ENCODE measurements at places on chromosomes 3 and 15. TPM values are rescaled to one million over a fixed set of nuclear protein-coding genes. Genes with fewer than 3 reads are reported as not detected.
A peak's percentile ranks its signal among the peaks of the same experiment; 100 is the strongest.

GRCh38 chr3:183697610-183698317 lies at the start of gene YEATS2:
Gene YEATS2 (plus strand): TSS chr3:183697797. CDS start chr3:183715163, 17,366 bp downstream.
- H3K36me3 ChIP-seq: peaks cover 5% of the 10 kb centered on the region
- peak; percentile 91 for DNase-seq
- H3K4me1 ChIP-seq: no peaks in the 10 kb centered on the region
- peak within 1 kb of the TSS; percentile 92 for H3K4me3 ChIP-seq
- peak within 1 kb of the TSS; percentile 93 for H3K27ac ChIP-seq
- H3K27me3 ChIP-seq: no peaks in the 10 kb centered on the region

GRCh38 chr15:43046484-43046883 lies 59.4 kb downstream of the UBR1 start:
- peaks cover 85% of the 10 kb centered on the region for H3K36me3 ChIP-seq
- no peaks in the 10 kb centered on the region for H3K27me3 ChIP-seq
- no peak overlapping the region for H3K4me3 ChIP-seq
- H3K4me1 ChIP-seq: no peaks in the 10 kb centered on the region

DNA sequence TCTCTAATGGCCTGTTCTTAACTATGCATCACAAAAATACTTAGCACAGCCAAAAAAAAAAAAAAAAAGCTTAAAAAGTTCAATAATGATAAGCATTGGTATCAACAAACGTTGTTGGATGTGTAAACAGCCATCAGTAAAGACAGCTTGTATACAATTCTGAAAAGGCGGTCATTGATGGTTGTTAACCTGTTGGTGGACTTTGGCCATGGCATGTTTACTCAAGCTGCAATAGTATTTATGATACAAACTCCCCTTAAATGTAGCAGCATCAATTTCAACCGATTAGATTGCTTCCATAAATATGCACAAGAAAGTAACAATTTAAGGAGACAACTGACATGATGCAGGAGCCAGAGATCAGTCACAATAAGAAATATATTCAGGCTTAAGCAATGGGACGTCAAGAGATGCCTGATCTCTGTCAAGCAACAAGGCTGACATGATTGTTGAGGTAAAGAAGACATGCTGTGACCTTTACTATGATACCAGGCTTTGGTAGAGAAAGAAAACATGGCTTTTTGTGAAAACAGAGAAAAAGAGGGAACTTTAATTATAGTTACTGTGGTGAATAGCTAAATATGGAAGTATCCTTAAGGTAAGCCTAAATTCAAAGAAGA lies 14.2 kb upstream of the SLC7A14 start:
- no peak for DNase-seq
- H3K27ac ChIP-seq: no peak overlapping the region
- no peaks in the 10 kb centered on the region for H3K27me3 ChIP-seq

GRCh38 chr15:68210821-68211655 lies 5.9 kb upstream of the CALML4 start:
- no peak overlapping the region for H3K27ac ChIP-seq
- peaks cover 3% of the 10 kb centered on the region for H3K4me1 ChIP-seq
- H3K27me3 ChIP-seq: no peaks in the 10 kb centered on the region
- DNase-seq: peak; percentile 94
- peaks cover 8% of the 10 kb centered on the region for H3K36me3 ChIP-seq
- H3K4me3 ChIP-seq: no peak overlapping the region

- H3K4me1 ChIP-seq: peaks cover 10% of the 10 kb centered on the region
- H3K27ac ChIP-seq: no peak overlapping the region
- no peaks in the 10 kb centered on the region for H3K27me3 ChIP-seq
Observed at GRCh38 chr3:193348686-193349085, 29.9 kb downstream of the ATP13A5 start.

- H3K36me3 ChIP-seq: no peaks in the 10 kb centered on the region
- no peak overlapping the region for H3K27ac ChIP-seq
- no peaks in the 10 kb centered on the region for H3K27me3 ChIP-seq
- H3K4me1 ChIP-seq: no peaks in the 10 kb centered on the region
- DNase-seq: no peak
- H3K4me3 ChIP-seq: no peak overlapping the region
Observed at GRCh38 chr3:117105686-117106085, 396.1 kb downstream of the TUSC7 start.

- H3K36me3 ChIP-seq: no peaks in the 10 kb centered on the region
- no peak overlapping the region for H3K27ac ChIP-seq
- H3K27me3 ChIP-seq: no peaks in the 10 kb centered on the region
Observed at GRCh38 chr15:29935296-29936004, 113.2 kb upstream of the TJP1 start.

- no peak overlapping the region for H3K27ac ChIP-seq
- H3K36me3 ChIP-seq: no peaks in the 10 kb centered on the region
- peaks cover 19% of the 10 kb centered on the region for H3K27me3 ChIP-seq
- H3K4me1 ChIP-seq: no peaks in the 10 kb centered on the region
- H3K4me3 ChIP-seq: no peak overlapping the region
Observed at GRCh38 chr3:156230278-156230900, 110.0 kb downstream of the KCNAB1 start.

DNA sequence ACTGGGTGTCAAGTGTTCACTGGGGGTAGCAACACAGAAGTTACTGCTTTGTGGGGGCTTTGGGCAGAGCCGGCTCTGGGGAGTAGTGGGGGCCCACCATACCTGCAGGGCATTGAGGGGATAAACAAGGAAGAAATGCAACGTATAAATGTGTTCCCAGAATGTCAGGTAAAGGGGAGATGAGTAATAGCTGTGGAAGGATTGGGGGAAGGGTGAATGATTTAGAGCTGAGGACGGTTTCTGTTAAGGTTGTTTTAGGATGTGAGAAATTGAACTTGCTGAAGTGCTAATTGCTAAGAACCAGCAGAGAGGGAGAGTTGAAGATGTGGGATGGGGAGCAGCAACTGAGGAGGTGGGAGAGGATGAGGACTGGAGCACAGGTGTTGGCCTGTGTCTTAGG lies 10.7 kb downstream of the SCG5 start:
- H3K4me1 ChIP-seq: no peaks in the 10 kb centered on the region
- no peaks in the 10 kb centered on the region for H3K36me3 ChIP-seq
- H3K27me3 ChIP-seq: no peaks in the 10 kb centered on the region

GRCh38 chr15:74571191-74571590 lies 30.2 kb downstream of the ARID3B start:
- H3K4me3 ChIP-seq: no peak overlapping the region
- H3K27ac ChIP-seq: no peak overlapping the region
- H3K4me1 ChIP-seq: peaks cover 17% of the 10 kb centered on the region
- no peaks in the 10 kb centered on the region for H3K27me3 ChIP-seq
- DNase-seq: peak; percentile 12
- peaks cover 87% of the 10 kb centered on the region for H3K36me3 ChIP-seq

- peaks cover 34% of the 10 kb centered on the region for H3K27me3 ChIP-seq
- no peak for DNase-seq
- no peak overlapping the region for H3K27ac ChIP-seq
- H3K36me3 ChIP-seq: no peaks in the 10 kb centered on the region
- no peaks in the 10 kb centered on the region for H3K4me1 ChIP-seq
Observed at GRCh38 chr3:51949121-51949520, 6.1 kb upstream of the GPR62 start.

- H3K27me3 ChIP-seq: no peaks in the 10 kb centered on the region
- no peak overlapping the region for H3K4me3 ChIP-seq
- H3K4me1 ChIP-seq: no peaks in the 10 kb centered on the region
- H3K36me3 ChIP-seq: no peaks in the 10 kb centered on the region
Observed at GRCh38 chr15:96648866-96649265, 318.4 kb downstream of the NR2F2 start.

DNA sequence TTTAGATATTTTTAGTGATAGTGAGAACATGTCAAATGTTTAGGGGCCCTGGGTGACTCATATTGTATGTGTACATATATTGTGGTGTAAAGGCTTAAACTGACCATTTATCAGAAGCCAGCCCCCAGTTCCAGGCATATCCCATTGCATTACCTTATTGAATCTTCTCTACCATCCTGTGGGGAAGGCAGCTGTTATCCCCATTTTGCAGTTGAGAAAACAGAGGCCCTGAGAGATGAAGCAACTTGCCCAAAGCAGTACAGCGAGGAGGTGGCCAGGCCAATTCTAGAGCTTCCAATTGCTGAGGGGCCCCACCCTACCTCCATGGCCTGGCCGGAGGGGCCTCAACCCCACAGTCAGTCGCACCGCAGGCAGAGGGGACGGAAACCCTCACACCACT lies 47.9 kb downstream of the ZNF710 start:
- H3K27me3 ChIP-seq: no peaks in the 10 kb centered on the region
- H3K4me3 ChIP-seq: no peak overlapping the region
- H3K27ac ChIP-seq: no peak overlapping the region
- no peak for DNase-seq
- H3K36me3 ChIP-seq: peaks cover 8% of the 10 kb centered on the region

DNA sequence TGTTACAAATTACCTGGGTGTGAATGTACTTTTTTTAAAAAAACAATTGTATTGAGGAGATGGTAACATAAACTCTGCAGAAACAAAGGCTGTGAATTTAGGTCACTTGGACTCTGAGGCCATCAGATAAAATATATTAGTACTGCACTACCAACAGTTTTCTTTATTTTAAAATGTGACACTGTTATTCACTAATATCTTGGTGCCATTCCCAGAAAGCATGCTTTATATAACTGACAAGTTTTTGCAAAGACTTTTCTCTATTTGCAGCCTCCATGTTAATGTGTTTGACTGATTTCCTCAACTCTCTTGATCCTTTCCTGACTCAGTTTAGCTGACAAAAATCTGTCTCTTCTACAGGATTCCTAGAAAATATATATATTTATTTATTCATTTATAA lies 26.5 kb upstream of the ACTL6A start:
- H3K4me3 ChIP-seq: no peak overlapping the region
- no peak overlapping the region for H3K27ac ChIP-seq
- H3K27me3 ChIP-seq: no peaks in the 10 kb centered on the region
- H3K36me3 ChIP-seq: no peaks in the 10 kb centered on the region

DNA sequence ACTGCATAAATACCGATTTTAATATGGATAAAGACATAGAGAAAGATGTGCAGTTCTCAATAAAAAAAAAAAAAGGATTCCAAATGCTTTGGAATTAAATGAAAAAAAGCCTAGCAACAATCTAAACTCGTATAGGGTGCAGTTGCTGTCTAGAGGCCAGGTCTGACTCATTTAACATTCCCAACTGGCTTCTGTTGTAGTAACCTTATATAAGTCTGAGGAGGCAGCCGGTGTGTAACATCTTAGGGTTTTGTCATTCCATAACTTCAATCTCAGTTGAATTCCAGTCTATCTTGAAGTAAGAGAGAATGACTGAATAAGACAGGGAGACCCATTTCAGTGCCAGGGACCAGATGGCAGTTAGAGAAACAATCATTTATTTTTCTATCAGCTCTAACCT lies 6.5 kb downstream of the PDCD10 start:
- peak overlapping the region; percentile 75 for H3K4me3 ChIP-seq
- no peak overlapping the region for H3K27ac ChIP-seq
- DNase-seq: no peak
- H3K27me3 ChIP-seq: no peaks in the 10 kb centered on the region
- H3K36me3 ChIP-seq: no peaks in the 10 kb centered on the region

DNA sequence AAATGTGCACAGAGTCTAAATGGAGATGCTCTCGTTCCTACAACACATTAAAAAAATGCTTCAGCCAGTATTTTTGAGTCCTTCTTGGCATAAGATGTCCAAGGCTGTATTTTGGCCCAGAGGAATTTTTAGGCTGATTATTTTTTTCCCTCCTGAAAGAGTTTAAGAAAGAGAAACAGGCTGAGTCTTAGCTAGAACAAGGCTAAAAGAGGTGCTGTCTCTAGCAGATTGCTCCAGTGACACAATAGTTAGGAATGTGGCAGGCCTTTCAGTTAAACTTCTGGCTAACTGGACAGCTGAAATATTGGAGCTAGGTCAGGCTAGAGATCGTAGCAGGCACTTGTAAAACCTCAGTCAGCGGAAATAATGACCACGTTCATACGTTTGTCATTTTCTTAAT lies 271.4 kb upstream of the RARB start:
- H3K4me3 ChIP-seq: peak overlapping the region; percentile 13
- peaks cover 19% of the 10 kb centered on the region for H3K4me1 ChIP-seq
- peak; percentile 51 for DNase-seq
- no peaks in the 10 kb centered on the region for H3K36me3 ChIP-seq
- H3K27ac ChIP-seq: peak overlapping the region; percentile 92

DNA sequence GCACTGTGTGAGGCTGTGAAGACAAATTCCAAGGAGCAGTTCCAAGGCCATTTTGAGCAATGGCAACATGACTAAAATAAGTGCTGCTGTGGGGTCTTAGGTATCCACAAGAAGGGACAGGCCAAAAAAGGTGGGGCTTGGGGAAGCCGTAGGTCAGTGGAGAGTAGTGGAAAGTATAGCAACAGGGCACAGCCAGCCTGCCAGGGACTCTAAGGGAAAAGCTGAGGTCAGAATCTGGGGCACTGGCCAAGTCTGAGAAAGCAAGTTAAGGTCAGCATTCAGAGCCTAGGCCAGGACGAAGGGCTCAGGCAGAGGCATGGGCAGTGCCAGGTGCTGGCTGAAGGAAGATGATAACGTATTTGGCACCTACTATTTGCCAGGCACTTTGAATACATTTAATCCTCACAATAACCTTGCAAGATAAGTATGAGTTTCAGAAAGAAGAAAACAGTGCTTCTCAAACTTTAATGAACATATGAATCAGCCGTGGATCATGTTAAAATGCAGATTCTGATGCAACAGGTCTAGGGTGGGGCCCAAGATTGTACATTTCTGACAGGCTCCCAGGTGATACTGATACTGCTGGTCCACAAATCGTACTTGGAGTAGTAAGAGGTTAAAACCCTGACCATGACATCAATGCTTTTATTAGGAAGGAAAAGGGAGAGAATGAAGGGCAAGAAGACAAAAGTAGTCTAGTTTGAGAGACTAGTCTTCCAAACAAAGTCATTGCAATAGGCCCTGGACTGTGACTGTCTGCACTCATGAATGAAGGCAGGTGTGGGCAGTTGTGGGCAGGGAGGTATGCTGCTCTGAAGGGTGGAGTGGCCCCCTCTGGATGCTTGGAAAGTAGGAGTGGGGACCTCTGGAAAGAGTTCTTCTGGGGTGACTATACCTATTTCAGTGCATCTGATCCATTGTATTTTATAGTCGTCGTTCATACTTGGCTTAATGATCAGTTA lies 106.3 kb upstream of the ANKRD28 start:
- no peak overlapping the region for H3K27ac ChIP-seq
- DNase-seq: no peak
- H3K4me1 ChIP-seq: no peaks in the 10 kb centered on the region
- H3K36me3 ChIP-seq: no peaks in the 10 kb centered on the region
- H3K27me3 ChIP-seq: no peaks in the 10 kb centered on the region

The LTK gene
- 0.59 TPM for total RNA-seq

The FANCD2OS gene
- not detected for total RNA-seq

The SUSD5 gene
- total RNA-seq: 2.1 TPM

The MESP1 gene
- total RNA-seq: 0.32 TPM

The SCAANT1 gene
- not detected for total RNA-seq

The CHL1 gene
- 2.2 TPM for total RNA-seq

The CSPG5 gene
- total RNA-seq: 3.1 TPM

The HACD2 gene
- total RNA-seq: 43.8 TPM

The CEMIP gene
- 2.2 TPM for total RNA-seq

The ADGRG7 gene
- total RNA-seq: 0.63 TPM

The RARRES1 gene
- 0.27 TPM for total RNA-seq

The P2RY1 gene
- total RNA-seq: 11.5 TPM

The ROBO1 gene
- total RNA-seq: 86.3 TPM

The PLA2G4E gene
- total RNA-seq: not detected

The STRIT1 gene
- total RNA-seq: not detected
